CD4-positive, alpha-beta memory T cell (primary cell): ENCODE measurements at places on chromosomes 2 and 18. TPM values are rescaled to one million over a fixed set of nuclear protein-coding genes. Genes with fewer than 3 reads are reported as not detected.

SNED1 gene
- 90.1 TPM for total RNA-seq

DNA sequence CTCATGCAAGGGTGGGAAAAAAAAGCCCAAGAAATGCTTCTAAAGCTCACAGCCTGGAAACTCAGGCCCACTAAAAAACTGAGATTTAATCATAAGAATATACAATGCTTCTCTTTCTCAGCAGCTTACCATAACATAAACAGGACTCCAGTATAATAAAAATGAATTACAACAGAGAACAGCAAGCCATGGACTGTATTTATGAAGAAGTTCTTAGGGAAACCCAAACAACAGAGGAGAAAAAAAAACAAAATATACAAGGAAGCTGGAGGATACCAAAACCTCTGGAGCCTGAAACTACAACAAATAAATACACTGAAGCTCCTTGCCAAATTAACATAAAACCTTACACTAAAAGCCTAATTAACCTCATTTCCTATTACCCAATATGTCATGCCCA lies 187.8 kb downstream of the RDH14 start:
- no peak for DNase-seq

GRCh38 chr2:72895759-72896281 lies 8.6 kb downstream of the SPR start:
- DNase-seq = no peak

DNA sequence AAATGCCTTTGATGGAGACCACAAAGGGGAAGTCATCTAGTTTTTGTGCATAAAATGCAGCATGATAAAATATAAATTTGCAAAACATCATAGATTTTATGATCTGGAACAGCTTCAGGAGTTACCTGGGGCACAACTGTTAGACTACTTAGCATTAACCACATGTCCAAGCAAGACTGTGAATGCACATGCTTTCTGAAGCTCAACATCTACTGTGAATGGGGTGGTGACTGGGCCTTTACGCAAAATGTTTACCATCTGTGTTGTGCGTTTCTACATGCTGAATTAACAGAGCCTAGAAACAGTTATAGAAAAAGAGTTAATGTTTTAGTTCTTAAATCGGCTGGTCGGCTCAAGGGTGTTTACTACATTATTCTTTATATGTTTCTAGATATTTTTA lies 45.5 kb downstream of the KCTD1 start:
- no peak for DNase-seq
